ENCODE measurements at places on chromosomes 1 and 21.

DNA sequence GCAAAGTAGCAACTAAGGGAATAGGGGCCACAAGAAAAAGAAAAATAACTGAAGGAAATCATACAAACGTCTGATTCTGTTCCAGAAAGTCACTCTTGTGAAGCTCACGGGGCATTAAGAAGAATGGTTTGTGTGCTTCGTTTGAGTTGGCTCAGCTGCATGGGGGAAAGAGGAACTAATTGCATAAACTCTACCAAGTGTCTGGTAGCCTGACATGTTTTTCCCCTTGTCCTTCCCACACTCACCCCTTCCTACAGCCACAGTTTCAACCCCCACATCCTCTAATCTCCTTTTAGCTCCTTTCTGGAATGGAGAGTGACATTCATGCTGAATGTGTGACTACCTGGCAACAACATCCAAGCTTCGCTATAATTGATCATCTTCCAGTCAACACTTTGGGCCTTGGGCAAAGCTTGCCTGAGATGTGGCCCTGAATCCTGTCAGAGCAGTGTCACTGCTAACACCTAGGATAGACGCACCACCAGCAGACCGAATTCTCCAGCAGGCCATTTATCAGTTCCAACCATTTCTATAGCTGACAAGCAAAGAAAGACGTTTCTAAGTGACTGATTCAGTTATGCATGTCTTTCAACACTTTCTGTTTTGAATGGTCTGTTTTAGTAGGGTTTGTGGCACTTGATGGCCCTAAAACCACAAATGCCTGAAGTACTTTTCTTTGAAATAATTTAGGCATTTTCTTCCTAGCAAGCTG is 439.6 kb downstream of the TTLL7 start:
- no peak for DNase-seq

- no peak for DNase-seq
Observed at GRCh38 chr21:28253338-28253737, 739.3 kb downstream of the LTN1 start.

DNA sequence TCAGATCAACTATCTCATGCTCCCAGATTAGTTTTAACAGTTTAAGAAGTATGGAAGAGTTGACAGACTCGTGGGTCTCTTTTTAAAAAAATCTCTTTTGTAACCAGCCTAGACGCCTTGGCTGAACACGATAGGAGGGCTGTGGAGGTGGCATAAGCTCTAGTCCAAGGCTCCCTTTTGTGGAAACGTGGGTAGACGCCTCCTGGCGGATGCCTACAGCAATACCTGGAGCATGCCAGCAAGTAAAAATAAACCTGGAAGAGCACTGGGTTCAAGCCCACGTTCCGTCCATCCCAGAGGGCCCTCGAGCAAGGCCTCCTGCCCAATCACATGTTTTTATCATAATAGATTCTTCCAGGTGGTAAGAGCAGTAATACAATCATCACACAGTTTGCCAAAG is 87.9 kb downstream of the RGS7 start:
- peak; percentile 41 for DNase-seq

GRCh38 chr1:62142496-62142895 is 52.2 kb upstream of the L1TD1 start:
- no peak for DNase-seq

GRCh38 chr1:24454673-24455072 is 39.1 kb downstream of the NIPAL3 start:
- DNase-seq: no peak

DNA sequence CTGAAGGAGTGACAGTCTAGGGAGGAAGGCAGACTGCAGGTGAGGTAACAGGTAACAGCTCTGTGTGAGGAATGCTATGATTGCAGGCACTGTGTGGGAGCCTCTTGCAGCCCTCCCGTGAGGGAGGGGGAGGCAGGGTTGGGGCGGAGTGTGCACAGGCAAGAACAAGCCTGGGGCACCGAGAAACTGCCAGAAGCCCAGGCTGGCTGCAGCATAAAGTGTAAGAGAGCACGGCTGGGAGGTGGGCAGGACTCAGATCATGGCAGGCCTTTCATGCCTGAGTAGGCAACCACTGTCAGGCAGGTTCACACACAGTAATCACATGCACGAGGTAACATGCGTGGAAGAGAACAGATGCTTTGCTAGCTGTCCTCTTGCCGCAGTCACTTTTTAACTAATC is 11.3 kb upstream of the RHEX start:
- DNase-seq: peak; percentile 25

GRCh38 chr21:34883491-34884271 is 165.4 kb downstream of the RUNX1 start:
- no peak for DNase-seq

- DNase-seq: no peak
Observed at GRCh38 chr1:29455781-29456180, 219.5 kb downstream of the PTPRU start.

- DNase-seq: no peak
Observed at GRCh38 chr1:14165371-14165801, 433.1 kb upstream of the KAZN start.

DNA sequence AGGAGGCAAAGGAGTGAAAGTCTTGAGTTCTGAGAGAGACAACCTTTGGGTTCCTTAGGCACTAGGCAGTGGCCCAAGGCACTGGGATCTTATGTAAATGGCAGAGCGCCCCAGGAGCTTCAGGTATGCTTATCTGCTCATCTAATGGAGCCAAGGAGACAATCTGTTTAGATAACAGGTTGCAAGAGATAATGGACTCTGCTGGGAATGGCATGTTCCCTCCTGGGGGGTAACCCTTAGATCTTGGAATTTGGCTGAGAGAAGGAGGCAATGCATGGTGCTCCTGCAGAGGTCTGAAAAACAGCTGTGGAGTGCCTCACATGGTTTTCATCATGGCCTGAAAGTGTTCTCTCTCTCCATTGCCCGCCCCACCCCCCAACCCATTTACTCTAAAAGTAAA is 44.1 kb upstream of the WLS start:
- no peak for DNase-seq

- DNase-seq: no peak
Observed at GRCh38 chr21:46172863-46173528, 11.3 kb downstream of the SPATC1L start.

DNA sequence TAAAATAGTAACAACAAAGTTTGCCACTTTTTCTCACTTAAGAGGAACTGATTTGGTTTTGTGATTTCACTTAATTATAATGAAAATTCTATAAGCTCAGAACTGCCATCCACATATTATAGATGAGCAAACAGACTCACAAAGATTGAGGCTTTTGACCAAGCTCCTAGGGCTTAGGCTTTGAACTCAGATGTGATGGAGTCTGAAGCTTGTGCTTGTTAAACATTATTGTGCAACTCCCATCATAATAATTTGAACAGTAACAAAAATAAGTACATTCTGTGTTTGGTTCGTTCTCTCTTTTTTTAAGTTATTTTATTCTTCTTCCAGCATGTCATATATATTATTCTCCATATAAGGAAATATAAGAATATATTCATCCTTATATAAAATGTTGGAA is 403.4 kb downstream of the PTPRC start:
- no peak for DNase-seq

All from T47D (cell line).